Activated CD4-positive, alpha-beta T cell treated with anti-CD3 and anti-CD28 coated beads, Interleukin-2, amount 50 U/mL, for 1 hour (primary cell): ENCODE measurements at places on chromosomes 6 and 20.
A peak's percentile ranks its signal among the peaks of the same experiment; 100 is the strongest.

DNA sequence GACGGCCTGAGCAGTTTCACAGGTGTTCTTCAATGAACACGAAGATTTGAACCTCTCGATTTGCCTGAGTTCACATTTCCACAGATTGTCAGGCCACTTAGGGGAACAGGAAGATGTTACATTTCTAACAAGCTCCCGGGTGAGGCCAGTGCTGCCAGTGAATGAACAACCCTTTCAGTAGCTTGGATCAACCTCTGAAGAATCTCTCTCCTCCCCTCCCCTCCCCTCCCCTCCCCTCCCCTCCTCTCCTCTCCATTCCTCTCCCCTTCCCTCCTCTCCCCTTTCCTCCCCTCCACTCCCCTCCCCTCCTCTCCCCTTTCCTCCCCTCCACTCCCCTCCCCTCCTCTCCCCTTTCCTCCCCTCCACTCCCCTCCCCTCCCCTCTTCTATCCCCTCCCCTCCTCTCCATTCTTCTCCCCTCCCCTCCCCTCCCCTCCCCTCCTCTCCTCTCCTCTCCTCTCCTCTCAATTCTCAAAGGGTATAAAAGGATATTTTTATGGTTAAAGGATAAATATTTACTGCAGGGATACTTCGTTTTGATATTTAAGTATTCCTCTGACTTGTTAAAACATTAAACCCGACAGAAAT lies 114.1 kb upstream of the INSM1 start:
- DNase-seq: no peak

- no peak for DNase-seq
Measured at GRCh38 chr6:117550078-117550600, 52.2 kb downstream of the GOPC start.

DNA sequence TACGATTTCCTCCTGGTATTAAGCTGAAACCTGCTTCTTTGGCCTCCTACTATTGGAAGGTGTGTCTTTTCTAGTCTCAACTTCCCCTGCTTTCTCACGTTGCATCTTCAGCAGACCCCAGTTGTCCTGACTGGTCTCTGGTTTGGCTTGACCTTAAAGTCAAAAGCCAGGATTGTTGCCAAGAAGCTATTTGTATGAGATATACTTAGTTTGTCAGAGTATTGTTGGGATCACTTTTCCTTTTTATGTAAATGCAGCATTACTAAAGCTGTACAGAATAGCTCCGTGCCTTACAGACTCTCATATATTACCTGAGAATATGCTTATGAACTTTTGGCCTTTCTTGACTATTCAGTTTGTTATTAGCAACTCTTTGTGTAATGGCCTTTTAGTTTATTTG lies 61.1 kb downstream of the TSPYL4 start:
- DNase-seq: no peak

DNA sequence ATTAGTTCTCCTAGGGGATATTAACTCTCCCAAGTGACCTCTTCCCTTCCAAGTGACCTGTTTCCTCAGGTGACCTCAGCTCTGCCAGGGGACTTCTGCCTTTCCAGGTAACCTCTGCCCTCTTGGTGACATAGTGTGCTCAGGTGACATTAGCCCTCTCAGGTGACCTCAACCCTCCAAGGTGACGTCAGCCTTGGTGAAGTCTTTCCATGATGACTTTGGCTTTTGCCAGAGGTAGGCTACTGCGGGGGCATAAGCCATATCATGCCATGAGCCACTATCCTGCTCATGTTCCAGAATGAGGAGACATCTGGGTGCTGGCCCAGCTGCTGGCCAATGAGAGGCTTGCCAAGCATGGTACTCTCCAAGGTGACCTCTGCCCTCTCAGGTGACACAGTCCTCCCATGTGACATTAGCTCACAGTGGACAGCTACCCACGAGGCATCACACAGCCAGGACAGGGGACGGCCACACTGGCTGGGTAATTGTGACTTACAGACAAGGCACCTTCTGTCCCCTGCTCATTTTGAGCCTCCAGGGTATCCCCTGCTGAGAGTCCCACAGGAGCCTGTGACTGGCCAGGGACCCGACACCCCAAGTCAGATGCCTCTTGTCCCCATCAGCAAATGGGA lies 31.1 kb downstream of the UBD start:
- DNase-seq: no peak

GRCh38 chr6:42269553-42269952 lies 51.9 kb upstream of the MRPS10 start:
- DNase-seq: no peak

DNA sequence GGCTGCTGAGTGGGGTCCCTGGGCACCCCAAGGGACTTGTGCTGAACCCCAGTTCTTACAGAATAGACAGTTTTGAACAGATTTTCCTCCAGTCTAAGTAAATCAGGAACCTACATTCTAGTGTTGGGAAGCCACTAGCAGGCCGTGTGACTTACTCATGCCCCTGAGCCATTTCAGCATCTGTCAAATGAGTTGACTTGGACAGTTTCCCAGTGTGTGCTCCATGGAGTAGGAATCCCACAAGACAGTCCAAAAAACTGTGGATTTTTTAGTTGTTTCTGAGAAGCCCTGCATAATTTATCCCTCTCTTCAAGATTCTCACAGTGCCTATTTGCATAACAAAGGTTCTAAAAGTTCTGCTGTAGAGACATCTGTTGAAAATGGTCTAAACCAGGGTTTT lies 2.1 kb downstream of the GABRR2 start:
- no peak for DNase-seq

DNA sequence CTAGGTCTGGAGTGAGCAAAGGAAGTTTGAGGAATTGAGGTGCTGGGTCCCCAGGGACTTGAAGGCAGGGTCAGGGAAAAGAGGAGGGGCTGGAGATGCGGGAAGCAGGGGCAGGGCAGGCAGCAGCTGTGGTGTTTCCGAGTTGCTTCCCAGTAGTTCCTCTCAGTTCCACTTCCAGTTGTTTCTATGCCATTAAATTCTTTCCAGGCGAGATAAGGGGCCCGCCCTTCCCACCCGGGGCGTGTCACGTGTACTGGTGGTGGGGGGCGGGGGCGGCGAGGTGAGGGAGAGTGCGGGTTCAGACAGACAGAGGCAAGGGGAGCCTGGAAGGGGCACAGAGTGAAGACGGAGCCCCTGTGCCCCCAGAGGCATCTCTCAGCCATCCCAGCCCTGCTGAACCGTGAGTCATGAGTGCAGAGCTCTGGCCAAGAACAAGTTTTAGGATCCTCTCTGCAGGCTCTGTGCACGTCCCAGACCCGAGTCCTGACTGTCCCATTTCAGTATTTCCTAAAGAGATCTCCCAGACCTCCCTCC lies 977 bp downstream of the TNXB start:
- no peak for DNase-seq

DNA sequence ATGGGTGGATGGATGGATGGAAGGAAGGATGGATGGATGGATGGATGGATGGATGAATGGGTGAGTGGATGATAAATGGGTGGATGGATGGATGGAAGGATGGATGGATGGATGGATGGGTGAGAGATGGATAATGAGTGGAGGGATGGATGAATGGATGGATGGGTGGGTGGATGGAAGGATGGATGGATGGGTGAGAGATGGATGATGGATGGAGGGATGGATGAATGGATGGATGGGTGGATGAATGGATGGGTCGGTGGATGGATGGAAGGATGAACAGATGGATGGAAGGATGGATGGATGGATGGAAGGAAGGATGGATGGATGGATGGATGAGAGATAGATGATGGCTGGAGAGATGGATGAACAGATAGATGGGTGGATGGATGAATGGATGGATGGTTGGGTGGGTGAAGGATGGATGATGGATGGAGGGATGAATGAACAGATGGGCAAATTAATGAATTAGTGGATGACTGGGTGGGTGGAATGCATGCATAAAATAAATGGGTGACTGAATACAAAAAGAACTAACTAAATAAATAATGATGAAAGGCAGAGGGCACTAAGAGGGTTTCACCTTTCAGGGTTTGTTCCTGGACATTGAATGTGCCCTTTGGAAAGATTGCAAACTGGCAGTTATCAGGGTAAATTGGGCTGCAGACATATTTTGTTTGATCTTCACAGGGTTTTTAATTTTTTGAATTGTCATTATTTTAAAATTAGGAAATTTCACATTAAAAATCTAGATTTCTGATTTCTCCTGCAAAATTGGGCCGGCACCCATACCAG lies 50.9 kb upstream of the PTPN1 start:
- no peak for DNase-seq

DNA sequence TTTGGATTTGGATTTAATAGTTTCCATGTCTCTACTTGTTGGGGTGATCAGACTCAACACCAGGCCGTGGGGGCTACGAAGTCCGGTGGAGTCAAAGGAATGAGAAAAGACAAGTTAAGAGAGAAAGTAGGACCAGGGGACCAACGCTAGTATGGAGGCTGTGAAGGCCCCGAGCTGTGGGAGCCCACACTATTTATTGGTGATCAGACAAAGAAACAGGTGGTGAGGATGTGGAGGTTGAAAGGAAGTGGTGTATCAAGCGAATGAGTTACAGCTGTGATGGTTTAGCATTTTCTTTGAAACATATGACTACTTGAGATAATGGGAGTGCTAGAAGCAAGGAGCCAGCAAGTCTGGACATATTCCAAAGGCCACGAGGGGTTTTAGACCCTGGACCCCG lies 62.4 kb downstream of the AKAP7 start:
- DNase-seq: peak; percentile 12

- DNase-seq: no peak
Measured at GRCh38 chr6:154506582-154506981, 3.9 kb downstream of the CNKSR3 start.

GRCh38 chr20:59325142-59325523 lies 24.7 kb downstream of the EDN3 start:
- no peak for DNase-seq

DNA sequence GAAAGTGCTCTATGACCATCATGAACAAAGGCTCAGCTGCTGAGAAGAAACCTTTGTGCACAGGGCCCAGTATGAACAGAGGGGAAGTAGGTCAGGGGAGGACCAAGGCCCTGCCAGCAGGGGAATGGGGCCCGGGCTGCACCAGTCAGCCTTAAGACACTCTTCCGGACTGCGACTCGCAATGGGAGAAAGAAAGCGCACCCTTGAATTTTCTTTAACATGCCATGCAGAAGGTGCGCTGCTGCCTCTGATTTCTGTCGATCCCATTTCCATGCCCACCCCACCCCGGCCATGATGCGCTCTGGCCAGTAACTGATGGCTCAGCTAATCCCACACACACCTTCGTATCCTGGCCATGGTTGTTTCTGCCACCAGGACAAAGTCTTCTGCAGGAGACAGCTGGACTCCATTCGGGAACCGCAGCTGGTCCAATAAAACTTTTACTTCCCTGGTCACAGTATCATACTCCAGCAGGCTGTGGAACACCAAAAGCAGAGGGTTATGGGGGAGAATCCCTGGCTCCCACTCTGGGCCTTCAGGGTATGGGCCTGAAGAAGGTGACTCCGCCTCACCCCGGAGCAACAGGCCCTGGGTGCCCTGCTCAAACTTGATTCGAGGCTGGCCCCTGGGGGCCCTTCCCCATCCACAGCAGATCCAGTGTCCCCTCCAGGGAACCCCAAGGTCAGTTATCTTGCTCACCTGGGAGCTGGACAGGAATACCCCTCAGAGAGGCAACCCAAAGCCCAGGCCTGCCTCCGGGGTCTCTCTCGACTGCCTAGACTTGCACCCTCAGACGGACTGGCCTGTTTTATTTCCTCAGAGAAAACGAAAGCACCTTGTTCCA lies 20.3 kb downstream of the CST7 start:
- DNase-seq: no peak

- DNase-seq: no peak
Measured at GRCh38 chr6:54722328-54722727, 124.2 kb upstream of the FAM83B start.

- no peak for DNase-seq
Measured at GRCh38 chr6:144597511-144597910, 312.4 kb downstream of the UTRN start.

- no peak for DNase-seq
Measured at GRCh38 chr6:165183496-165184140, 125.8 kb downstream of the C6orf118 start.

DNA sequence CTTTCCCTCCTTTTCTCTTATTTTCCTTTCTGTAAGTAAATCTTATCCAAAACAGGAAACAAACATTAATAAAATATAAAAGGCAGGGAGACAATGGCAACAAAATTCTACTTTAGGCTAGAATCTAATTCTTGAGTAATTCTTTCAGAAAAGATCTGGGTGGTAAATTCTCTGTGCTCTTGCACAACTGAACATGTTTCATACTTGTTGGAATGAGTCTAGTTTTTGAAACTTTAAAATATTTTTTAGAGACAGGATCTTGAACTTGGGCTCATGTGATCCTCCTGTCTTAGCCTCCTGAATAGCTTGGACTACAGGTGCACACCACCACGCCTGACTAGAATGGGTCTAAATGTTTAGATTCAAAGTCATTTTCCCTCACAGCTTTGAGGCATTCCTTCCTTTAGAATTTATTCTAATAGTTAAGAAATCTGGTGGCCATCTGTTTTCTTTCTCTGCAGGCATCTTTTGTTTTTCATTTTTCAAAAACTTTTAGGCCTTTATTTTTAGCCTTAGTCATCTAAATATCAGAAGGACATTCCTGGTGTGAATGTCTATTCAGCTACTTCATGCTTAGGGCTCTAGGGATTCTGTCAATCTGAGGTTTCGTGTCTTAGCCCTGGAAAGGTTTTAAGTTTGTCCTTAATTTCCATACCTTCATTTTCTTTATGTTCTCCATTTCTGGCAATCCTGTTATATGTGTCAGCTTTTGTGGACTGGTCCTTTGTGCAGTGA lies 76.5 kb downstream of the CDKAL1 start:
- no peak for DNase-seq

- no peak for DNase-seq
Measured at GRCh38 chr6:36856277-36856676, 17.0 kb upstream of the CPNE5 start.

DNA sequence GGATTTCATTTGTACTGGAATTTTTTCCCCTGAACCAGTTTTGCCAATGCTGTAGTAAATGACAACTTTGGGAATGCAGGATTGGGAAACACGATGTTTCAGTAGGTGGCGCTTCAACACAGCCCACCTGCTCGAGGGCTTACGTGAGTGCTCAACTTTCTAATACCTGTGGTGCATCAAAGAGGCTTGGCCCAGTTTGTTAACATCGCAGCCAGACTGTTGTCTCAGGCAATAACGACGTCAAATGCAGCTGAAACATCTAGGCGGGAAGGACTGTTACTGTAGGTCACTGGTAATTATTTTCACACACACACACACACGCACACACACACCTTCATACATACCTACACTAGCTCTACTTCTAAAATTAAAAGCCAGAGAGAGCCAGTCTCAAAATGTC lies 815.5 kb upstream of the SLC35B3 start:
- DNase-seq: no peak

- DNase-seq: no peak
Measured at GRCh38 chr20:51135926-51136715, 113.2 kb upstream of the KCNG1 start.

DNA sequence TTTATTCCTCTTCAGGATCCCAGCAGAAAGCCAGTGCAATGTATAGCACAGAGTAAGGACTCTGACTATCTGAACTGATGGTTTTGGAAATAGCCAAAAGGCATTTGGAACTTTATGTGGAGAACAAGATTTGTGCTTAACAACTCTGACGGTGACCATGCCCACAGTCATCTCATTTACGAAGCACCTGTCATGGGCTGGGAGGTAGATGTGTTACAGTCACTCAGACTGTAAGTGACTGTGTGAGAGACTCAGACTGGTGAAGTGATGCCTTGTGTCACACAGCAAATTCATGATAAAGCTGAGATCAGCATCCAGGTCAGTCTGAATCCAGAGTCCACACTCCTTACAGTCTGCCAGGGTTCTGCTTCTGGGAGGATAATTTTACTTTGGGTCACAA lies 23.9 kb upstream of the FAM83C start:
- DNase-seq: no peak
